ENCODE measurements at places on chromosomes 1 and 21.

GRCh38 chr1:192538407-192539296 lies 36.9 kb upstream of the RGS1 start:
- no peak for DNase-seq

- no peak for DNase-seq
Measured at GRCh38 chr1:44664730-44665370, 9.4 kb downstream of the TMEM53 start.

GRCh38 chr1:9787702-9788101 lies 36.1 kb downstream of the CLSTN1 start:
- no peak for DNase-seq

GRCh38 chr1:6361124-6361775 lies 32.3 kb downstream of the ACOT7 start:
- no peak for DNase-seq

DNA sequence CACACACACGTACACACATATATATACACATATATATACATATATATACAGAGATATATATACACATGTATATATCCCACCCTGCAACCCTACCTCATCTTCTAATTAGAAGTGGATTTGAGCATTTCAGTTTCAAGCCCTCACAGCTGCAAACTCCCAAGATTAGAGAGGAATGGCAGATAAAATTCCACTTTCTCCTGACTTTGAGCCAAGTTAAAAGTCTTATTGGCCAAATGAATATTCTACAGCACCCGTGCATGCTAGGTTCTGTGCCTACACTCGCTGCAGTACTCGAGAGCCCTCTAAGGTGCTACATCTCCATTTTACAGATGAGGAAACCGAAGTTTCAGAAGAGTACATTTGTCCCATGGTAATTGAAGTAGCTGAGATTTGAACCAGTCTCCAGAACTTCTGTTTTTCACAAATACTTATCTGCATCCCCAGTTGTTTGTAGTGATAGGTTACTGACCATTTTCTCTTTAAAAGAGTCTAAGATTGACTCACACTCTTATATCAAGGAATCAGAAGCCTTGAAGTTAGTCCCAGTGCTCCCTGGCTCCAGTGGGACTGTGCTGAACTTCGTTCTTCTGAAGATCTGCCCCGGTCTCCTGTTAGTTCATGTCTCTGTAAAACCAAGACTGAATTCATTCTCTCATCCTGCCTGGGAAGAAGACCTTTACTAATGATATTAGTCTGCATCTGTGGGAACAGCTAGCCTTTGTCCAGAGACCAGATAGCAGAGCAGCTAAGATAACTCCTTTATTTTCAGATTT lies 292.1 kb downstream of the TM2D1 start:
- DNase-seq: no peak

GRCh38 chr1:100989306-100990077 lies 36.1 kb downstream of the DPH5 start:
- no peak for DNase-seq

DNA sequence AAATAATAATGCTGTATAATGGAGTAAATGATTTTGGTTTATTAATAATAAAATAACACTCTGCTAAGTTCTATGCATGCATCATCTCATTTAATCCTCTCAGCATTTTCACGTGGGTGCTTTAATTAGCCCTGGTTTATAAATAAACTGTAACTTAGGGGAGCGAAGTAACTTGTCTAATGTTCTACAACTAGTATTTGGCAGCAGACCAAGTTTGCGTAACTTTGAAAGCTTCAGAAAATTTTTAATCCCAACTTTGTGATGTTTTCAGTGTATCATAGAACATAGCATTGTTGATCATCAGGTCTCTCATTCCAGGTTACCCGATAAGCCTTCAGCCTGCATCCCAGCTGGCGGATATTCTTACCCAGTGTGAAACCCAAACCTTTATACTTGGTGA lies 322.4 kb upstream of the SGIP1 start:
- no peak for DNase-seq

DNA sequence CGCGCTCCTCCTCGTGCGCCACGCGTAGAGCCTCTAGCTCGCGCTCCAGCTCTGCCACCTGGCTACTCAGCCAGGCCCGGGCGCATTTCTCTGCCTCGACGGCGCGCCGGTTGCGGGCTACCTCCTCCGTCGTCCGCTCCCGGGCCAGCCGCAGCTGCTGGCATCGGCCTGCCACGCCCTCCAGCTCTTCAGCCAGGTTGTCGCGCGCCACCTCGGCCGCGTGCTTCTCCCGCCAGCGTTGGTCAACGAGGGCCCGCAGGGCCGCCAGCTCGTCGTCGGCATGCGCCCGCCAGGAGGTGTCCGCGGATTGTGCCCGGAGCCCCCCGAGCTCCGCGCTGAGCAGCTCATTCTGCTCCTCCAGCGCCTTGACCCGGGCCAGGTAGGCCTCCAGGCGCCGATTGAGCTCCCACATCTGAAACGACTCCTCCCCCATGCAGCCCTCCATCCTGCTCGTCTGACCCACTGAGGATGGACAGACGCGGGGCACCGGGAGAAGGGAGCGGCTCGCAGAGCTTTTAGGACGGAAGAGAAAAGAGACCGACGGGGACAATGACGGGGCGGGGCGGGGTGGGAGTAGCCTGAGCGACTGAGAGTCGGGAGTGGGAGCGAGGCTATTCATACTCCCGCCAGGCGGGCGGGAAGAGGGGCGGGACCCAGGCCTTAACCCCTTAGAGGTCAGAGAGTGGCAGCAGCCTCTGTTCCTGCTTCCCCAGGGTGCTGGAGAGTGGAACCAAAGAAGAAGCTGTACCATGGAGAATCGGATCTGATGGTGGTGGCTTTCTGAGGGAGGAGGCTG lies at the start of gene NES:
NES (minus strand) TSS at position 588 of the 796 bp plus-strand sequence; CDS start at position 445, 143 bp downstream.
- DNase-seq: no peak

DNA sequence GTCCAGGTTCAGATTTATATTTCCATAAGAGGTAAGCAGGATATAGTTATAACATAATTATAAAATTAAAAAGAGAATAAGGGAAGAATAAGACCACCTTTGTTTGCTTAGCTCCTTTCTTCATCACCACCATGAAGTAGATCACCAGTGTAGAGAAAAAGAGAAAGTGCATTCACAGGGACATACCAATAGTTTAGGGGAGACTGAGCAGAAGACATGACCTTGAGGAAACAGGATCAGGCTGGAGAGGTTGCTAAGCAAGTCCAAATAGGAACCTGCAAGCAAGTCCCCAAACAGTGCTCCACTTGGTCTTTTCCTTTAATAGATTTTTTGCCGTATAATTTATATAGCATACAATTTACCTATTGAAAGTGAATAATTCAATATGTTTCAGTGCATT lies 63.0 kb downstream of the KCNT2 start:
- DNase-seq: no peak

DNA sequence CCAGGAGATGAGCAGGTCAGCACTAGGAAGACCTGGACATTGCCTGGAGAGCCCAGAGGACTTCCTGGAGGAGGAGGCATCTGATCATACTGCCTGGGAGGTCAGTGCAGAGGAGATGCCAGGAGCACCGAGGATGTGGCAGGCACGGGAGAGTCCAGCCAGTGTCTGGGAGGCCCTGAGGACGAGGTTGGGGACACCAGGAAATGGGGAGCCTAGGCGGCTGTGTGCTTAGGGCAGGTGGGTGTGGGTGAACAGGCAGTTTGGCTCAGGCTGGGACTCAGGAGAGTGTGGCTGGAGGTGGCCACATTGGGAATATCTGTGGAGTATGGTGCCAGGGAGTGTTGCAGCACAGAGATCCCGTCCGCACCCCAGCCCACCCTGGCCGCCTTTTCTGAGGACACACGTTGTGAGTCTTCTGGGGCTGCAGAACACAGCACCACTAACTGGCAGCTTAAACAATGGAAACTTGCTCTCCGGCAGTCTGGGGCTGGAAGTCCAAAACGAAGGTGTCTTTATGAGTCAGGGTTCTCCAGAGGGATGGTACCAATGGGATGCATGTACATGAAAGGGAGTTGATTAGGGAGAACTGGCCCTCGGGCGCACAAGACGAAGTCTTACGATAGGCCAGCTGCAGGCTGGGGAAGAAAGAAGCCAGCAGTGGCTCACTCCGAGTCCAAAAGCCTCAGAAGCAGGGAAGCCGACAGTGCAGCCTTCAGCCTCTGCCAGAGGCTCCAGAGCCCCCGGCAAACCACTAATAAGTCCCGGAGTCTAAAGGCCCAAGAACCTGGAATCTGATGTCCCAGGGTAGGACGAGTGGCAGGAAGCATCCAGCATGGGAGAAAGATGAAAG lies 58.0 kb downstream of the FAAP20 start:
- DNase-seq: peak; percentile 58
